Islet precursor cell (in vitro differentiated cells): ENCODE measurements at places on chromosomes 11 and 22.
A peak's percentile ranks its signal among the peaks of the same experiment; 100 is the strongest.

- DNase-seq = no peak
Observed at GRCh38 chr11:69879729-69880005, 60.5 kb upstream of the FGF3 start.

DNA sequence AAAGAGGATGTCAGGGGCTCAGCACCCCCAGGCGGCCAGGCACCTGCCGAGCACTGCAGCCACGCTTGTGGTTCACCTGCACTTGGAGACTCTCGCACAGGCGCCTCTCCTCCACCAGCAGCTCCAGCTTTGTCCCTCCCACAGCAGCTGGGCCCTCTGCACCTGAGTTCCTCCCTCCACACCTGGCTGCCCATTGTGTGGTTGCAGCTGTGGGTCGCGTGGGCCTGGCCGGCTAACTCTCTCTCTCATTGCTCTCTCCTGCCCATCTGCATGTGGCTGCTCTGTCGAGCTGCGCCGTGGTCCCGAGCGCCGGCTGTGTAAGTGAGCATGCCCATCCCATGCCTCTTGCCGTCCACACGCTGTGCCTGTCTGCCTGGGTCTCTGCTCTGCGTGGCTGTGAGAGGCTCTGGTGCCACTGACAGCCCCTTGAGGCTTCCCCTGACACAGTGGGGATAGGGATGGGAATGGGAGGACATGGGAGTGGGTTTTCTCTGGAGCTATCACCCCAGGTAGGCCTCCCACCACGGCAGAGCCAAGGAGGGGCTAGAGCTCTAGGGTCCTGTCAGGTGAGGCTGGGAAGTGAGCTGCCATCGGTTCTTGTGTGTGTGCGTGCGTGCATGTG lies 8.5 kb upstream of the ACR start:
- no peak for DNase-seq

GRCh38 chr11:72227316-72228228 lies 3.0 kb downstream of the INPPL1 start:
- DNase-seq = peak; percentile 32

DNA sequence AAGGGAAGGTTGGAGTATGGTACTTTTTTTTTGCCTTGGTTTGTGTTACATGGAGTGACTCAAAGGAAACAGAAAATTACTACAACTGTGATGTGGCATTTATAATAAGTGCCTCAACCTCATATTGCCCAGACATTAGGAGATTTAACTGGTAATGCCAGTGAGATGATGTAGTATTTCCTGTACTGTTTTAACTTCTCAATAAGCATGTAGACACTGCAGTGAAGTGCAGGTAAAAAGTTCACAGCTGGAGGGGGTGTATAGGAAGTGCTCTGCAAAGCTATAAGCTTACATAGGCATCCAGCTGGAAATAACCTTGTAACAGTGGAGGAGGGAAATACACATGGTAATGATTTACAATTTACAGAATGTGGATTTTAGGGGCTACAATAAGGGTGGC lies 138.2 kb upstream of the MTMR2 start:
- DNase-seq = no peak

DNA sequence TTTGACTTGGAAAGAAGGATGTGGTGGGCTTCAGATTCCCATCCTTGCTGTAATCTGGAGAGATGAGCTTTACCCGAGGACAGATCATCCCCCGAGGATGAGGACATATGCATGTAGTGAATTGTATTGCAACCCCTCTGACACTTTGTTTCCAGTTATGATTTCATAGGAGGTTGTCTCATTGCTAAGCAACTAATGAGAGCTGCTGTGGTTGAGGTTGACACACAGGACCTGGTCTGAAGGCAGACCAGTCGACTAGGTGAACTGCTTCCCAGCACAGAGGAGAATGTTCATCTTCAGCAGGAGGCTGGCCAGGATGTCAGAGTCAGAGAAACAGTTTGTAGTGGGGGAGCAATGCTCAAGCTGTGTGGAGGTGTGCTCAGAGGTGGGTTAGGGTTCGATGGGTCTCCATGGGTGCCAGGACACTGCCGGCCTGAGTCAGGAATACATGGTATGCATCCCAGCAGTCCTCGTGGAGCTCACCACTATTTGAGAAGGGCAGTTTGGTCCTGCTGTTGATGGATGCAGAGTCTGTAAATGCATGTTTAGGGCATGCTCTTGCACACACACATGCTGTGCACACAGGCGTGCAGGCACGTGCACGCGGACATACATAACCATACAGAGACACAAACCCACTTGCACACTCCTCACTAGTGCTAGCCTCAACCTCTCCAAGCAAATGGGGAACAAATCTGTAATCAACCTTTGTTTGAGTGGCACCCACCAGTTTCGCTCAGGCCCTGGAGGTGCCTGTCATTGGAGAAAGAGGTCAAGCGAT lies 153.7 kb downstream of the TBC1D22A start:
- DNase-seq = peak; percentile 32

DNA sequence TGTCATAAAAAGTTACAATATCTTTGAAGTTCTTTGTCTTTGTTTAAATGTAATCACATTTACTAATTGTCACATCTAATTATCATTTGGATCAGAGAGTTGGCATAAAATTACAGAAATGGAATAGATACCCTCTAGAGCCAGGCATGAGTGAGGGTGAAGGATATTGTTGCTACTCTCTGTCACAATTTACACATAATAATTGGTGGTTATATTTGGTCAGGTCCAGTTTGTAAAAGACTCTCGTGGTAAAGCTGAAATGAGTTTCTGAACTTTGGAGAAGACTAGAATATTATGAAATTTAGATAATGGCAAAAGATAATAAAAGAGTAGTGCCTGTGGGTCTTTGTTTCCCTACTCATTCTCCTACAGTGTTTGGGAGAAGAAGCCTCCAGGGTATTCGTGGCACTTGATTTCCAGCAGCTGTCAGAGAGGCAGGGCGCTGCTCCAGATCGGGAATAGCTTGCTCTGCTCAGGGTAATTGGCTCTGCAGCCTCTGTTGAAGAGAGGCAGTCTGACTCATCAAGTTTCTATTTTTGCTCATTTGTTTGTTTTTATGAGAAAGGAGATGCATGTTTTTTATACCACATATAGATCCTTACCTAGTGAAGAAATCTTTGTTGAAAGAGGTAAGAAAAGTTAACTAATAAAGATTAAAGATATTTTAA lies 349.9 kb downstream of the CNTN5 start:
- DNase-seq = peak; percentile 91

- peak; percentile 61 for DNase-seq
Observed at GRCh38 chr11:125251956-125252355, 87.4 kb downstream of the PKNOX2 start.

GRCh38 chr11:1938343-1939005 lies 8.7 kb upstream of the MRPL23 start:
- DNase-seq = no peak

- peak; percentile 65 for DNase-seq
Observed at GRCh38 chr22:30182350-30182745, 64.2 kb downstream of the LIF start.
